ENCODE measurements at places on chromosomes 6 and 20. TPM values are rescaled to one million over a fixed set of nuclear protein-coding genes. Genes with fewer than 3 reads are reported as not detected.

DNA sequence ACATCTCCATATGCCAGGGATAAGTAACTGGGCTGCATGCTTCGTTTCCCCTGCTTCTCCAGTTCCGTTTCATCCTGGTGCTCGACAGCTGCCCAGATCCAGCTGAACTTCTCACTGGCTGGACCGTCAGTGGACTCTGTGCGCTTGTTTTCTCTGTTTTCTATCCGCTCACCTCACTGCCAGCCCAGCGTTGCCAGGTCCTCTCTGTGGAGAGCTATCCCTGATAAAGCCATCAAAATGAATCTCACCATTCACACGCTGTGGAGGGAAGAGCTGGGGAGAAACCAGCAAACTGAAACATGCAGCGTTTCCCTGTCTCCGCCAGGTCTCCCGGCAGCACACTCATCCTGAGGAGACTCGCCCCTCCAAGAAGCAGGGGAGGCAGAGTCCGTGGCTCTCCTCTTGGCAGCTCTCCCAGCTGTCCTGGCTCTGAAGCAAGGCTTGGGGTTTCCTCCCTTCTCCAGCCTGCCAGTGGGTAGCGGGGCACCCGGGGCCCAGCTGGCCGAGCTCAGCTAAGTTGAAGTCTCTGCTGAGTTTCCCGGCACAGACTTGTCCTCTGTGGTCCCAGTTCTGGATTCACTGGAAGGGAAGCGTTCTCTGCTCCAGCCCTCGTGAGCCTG lies 160.9 kb downstream of the DTNBP1 start:
- no peak overlapping the region for H3K4me3 ChIP-seq
- H3K4me1 ChIP-seq: peaks cover 8% of the 10 kb centered on the region
- no peaks in the 10 kb centered on the region for H3K36me3 ChIP-seq
- DNase-seq: peak; percentile 18
- H3K27me3 ChIP-seq: no peaks in the 10 kb centered on the region
- no peak overlapping the region for H3K27ac ChIP-seq

Gene HLA-DQA1
- 3.2 TPM for total RNA-seq

Gene DEFB124
- not detected for total RNA-seq

Gene AK9
- 21.0 TPM for total RNA-seq

- H3K4me3 ChIP-seq: no peak overlapping the region
- no peaks in the 10 kb centered on the region for H3K4me1 ChIP-seq
- H3K27me3 ChIP-seq: no peaks in the 10 kb centered on the region
- DNase-seq: no peak
- H3K27ac ChIP-seq: no peak overlapping the region
Observed at GRCh38 chr6:139109558-139109957, 25.3 kb upstream of the HECA start.
